ENCODE measurements at places on chromosomes 1 and 21.
A peak's percentile ranks its signal among the peaks of the same experiment; 100 is the strongest.

- no peak for DNase-seq
Measured at GRCh38 chr1:10179406-10180091, 30.8 kb upstream of the KIF1B start.

DNA sequence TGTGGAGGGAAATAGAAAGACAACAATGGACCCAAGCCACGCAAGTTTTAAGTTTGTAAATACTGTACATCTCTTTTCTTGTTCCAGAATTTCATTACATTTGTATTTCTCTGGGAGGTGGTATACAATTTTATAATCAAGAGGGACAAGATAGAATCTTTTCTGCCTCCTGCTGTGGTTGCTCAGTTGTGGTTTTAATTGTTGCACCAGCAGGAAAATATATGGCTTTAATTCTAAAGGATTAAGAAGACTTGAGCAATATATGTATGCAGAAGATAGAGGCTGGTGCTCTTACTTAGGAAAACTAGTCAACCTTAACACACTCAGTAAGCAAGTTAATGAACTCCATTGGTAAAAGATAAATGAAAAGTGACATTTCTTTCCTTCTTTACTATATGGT, 19.8 kb upstream of the ASB17 start:
- no peak for DNase-seq

DNA sequence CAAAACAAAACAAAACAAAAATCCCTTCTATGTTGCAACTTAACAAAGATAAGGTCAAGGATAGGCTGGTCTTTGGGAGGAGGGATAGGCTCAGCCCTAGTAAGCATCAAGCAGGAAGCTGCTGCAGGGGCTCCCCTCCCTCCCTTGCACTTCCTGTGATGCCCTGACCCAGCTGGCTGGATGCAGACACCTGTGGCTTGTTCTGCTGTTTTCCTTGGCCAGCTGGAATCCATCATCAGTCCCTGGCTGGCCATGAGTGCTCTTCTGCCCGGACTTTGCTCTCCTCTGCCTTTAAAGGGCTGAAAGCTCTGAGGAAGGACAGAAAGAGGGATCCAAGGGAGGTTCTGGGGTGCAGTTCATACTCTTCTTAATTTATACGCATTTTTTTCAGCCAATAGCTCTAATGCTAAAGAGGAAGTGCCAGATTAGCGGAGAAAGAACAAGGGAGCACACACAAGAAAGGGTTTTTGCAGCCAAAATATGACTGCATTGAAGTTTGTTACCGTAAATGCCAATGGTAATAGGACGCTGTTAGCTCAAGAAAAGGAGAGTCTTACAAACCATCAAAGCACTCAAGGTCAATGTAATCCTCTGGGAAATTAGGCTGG, 19.9 kb upstream of the UBE2U start:
- DNase-seq: no peak

DNA sequence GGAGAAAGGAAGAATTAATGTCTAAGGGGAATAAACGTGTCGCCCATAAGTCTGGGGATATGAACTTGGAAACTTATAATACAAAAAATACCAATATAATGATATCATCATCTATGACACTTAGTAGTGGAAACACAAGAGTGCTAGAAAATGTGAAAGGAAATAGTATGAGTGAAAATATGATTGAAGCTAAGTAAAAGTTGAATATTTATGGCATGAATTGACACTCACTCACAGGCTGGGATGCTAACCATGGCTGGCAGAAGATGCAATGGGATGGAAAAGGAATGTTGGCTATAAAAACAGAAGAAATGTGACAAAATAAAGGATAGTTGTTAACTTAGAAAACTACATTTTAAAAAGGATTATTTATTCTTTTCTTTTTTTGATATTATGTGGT, 120.1 kb downstream of the XPR1 start:
- DNase-seq: no peak

DNA sequence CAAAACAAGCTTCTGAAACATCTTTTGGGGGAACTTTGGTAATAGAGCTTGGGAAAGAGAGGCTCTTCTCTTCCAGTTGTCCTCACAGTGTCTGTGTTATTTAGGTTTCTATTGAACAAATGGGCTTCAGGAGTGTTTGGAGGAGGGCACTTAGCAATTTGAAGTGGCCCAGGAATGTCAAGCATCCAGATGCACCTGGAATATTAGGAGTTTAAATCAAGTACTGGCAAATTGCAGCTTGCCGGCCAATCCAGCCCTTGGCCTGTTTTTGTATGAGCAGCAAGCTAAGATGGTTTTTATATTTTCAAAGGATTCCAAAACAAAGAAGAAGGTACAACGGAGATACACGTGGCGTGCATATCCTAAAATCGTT, 94.7 kb downstream of the CCDC185 start:
- DNase-seq: no peak

DNA sequence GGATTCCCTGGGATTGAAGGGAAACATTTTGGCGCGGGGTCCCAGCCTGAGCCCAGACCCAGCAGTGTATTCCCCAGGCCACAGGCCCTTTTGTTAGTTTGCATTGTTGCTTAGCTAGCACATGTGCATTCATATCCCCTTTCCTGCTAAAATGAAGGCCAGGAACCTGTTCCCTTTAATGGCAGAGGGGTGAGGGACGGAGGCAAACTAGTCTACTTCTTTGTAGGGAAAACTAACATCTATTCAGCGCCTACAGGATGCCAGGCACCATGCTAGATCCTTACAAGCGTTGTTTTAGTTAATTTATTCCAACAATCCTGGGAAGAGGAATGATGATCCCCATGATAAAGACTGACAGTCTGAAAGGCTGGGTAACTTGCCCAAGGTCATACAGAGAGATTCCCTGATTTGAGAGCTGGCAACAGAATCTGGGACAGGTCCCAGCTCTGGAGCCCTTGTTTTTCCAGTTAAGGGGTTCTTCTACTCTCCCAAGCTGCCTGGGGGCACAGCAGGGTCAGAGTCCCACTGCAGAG, 595 bp upstream of the E2F2 start:
- DNase-seq: no peak

DNA sequence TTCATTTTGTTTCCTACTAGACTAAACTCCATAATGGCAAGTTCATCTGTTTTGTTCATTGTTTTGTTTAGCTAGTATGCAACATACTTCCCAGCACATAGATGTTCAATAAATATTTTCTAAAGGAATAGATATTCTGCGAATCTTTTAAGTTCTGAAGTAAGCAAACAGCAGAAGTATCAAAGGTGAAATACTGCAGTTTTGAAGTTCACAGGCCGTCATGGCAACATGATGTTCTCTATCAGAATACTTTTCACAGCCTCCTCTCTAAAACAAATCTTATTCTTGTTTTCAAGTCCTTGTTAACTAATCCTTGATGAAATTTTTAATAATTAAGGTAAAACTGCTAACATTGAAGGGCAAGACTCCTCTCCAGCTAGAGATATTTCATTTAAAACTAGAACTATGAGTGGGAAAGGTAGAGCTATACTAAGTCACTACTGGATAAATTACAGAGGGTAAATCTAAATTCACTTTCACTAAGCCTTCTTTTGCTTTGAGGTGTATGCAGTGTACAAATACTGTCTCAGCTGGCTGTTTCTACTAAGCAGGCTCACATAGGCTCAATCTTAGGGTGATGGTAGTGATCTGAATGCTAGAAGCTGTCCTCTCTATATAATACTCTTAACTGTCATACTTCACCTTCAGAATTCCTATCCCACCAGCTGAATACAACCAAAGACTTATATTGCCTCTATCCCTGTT, 96.7 kb downstream of the ZZZ3 start:
- DNase-seq: no peak

- no peak for DNase-seq
Measured at GRCh38 chr1:202571719-202572339, 138.4 kb downstream of the SYT2 start.

GRCh38 chr1:4963251-4963650, 308.8 kb downstream of the AJAP1 start:
- DNase-seq: no peak

GRCh38 chr1:151001602-151002001, 5.1 kb downstream of the MINDY1 start:
- no peak for DNase-seq

DNA sequence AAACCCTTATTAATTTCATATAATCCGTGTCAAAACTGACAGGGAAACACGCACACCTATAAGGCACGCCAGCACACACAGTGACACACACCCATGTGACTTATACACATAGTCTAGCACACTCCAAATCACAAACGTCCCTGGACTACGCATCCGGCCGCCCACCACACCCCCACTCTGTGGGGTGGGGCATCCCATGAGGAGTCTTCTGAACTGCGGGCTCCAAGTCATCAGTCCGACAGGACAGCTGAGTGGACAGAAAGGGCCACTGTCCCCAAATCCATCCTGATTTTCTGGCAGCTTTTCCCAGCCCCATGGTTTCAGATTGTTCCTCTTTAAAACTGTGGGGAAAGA, 829 bp downstream of the PEA15 start:
- DNase-seq: peak; percentile 14

DNA sequence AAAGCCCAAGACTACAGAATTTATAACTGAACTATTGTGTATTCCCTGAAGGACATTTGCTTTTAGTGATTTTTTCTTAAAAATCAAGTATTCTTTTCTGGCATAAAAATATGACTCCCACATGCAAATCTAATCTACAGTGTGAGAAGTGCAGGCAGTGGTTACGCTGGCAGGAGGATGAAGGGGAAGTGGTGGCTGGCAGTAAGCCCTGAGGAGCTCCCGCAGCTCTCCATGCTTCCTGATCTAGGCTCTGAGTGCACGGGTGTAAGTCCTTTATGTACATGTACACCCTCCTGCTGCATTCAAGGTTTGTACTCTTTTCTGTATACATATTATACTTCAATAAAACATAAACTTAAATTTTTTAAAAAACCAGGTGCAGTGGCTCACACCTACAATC, 67.5 kb upstream of the PRDX6 start:
- no peak for DNase-seq

GRCh38 chr1:241212628-241213027, 144.4 kb downstream of the RGS7 start:
- DNase-seq: no peak

- no peak for DNase-seq
Measured at GRCh38 chr1:9294910-9295636, 2.4 kb downstream of the SPSB1 start.

DNA sequence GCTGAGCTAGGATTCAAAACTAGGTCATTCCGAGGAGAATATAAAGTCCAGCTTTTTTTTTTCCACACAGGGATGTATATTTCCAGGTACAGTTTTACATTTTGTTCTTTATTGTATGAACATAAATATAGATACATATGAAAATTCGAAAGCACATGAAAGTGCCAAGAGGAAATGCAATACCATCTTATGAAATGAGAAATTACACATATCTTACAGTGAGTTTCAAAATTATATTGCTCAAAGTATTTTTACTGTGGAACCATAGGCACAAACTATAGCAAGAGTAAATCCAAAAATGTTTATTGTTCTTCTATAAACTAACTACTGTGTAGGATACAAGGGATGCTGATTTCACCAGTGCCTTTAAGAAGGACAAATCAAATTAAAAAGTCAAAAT, 39.0 kb downstream of the PTPRC start:
- DNase-seq: no peak

- DNase-seq: no peak
Measured at GRCh38 chr1:18413541-18414305, 67.0 kb upstream of the KLHDC7A start.

- DNase-seq: no peak
Measured at GRCh38 chr1:112322018-112322417, 74.0 kb upstream of the CTTNBP2NL start.

- no peak for DNase-seq
Measured at GRCh38 chr1:201647094-201647493, 108.2 kb downstream of the NAV1 start.

GRCh38 chr1:106748606-106749005, 307.9 kb upstream of the PRMT6 start:
- DNase-seq: no peak

- DNase-seq: no peak
Measured at GRCh38 chr21:45570826-45571601, 28.8 kb upstream of the SLC19A1 start.

GRCh38 chr1:181608948-181609347, 125.6 kb downstream of the CACNA1E start:
- DNase-seq: no peak

DNA sequence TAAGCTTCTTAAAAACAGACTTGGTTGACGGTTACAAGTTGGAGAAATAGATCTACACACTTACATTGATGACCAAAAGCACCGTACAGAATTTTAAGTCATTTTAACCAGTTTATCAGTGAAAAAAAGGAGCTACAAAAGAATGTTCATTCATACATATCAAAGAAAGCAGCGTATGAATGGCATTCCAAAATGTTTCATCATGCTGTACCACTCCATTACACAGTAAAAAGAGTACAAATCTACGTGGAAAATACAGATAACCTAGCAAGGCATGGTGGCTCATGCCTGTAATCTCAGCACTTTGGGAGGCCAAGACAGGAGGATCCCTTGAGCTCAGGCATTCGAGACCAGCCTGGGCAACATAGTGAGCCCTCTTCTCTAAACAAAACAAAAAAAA, 40.3 kb downstream of the ZZZ3 start:
- no peak for DNase-seq

GRCh38 chr1:15020943-15021745, 132.4 kb upstream of the TMEM51 start:
- no peak for DNase-seq

DNA sequence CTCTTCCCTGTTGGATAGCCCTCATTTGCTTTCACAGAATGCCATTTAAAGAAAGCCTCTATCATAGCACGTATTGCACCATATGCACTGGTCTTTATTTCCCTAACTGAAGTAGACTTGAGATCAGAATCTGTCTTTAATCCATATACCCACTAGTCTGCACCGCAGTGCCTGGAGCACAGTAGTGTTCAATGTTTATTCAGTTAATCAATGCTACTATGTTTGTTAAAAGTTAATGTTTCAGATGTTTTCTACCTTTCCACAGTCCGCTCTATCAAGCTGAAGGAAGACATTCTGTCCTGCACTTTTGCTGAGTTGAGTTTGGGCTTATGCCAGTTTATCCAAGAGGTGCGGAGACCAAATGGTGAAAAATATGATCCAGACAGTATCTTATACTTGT, 139.2 kb downstream of the ZMYM4 start:
- no peak for DNase-seq

DNA sequence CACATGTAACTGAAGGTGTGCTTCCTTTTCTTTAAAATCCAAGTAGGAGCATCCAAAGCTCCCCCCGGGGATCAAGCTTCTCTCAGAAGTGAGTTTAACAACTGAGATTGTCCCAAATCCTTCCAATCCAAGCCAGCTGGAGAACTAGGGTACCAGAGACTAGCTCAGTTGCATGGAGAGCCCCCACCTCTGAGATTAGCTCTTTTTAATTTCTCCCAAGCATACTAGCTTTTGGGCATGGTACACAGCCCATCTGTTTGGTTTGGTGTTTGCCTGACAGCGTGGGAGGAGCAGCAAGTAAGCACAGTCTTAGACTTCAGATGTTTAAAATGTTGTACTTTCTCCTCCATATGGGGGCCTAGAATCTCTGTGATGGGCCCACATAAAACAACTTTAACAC, 142.8 kb downstream of the ASTN1 start:
- DNase-seq: no peak

- no peak for DNase-seq
Measured at GRCh38 chr1:5744911-5745799, 247.1 kb downstream of the NPHP4 start.

GRCh38 chr1:6012529-6013318, 20.5 kb upstream of the NPHP4 start:
- DNase-seq: no peak
